Activated CD4-positive, CD25-positive, alpha-beta regulatory T cell treated with anti-CD3 and anti-CD28 coated beads, Interleukin-2, amount 50 U/mL, for 72 hours (primary cell): ENCODE measurements at places on chromosomes 3 and 15.

- no peak for DNase-seq
Observed at GRCh38 chr15:65762914-65763787, 28.9 kb downstream of the DENND4A start.

DNA sequence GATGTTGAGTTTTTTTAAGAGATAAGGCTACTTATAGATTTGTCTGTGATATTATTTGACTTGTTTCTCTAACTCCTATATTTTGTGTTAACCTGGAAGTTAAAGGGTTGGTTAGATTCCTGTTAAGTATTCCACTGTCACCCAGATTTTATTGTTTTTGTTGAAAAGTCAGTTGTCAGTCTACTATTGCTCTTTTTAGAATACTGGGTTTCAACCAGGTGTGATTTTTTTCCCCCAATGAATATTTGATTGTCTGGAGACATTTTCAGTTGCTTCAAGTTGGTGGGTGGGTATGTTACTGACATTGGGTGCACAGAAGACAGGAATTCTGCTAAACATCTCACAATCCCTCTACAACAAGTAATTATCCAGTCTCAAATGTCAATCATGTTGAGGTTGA, 43.8 kb upstream of the GPR149 start:
- DNase-seq = no peak

GRCh38 chr3:60657972-60658371, 593.3 kb downstream of the FHIT start:
- no peak for DNase-seq

DNA sequence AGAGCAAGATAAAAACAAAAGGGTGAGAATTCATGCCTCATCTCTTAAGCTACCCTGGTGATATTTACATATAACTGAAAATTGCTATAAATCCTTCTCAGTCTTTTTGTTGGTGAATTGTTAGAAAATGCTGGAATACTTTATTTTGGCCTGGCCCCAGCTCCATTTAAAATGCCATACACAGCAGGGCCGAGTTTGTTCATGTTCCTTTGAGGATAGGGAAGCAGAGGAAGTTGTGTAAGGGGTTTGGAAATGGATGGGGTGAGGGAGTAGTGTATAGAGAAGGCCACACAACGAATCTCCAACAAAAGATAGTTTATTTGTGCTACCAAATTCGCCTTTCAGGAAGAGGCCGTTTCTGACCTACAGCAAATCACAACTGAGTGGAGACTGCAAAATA, 78.6 kb upstream of the ADAMTS9 start:
- DNase-seq = no peak

DNA sequence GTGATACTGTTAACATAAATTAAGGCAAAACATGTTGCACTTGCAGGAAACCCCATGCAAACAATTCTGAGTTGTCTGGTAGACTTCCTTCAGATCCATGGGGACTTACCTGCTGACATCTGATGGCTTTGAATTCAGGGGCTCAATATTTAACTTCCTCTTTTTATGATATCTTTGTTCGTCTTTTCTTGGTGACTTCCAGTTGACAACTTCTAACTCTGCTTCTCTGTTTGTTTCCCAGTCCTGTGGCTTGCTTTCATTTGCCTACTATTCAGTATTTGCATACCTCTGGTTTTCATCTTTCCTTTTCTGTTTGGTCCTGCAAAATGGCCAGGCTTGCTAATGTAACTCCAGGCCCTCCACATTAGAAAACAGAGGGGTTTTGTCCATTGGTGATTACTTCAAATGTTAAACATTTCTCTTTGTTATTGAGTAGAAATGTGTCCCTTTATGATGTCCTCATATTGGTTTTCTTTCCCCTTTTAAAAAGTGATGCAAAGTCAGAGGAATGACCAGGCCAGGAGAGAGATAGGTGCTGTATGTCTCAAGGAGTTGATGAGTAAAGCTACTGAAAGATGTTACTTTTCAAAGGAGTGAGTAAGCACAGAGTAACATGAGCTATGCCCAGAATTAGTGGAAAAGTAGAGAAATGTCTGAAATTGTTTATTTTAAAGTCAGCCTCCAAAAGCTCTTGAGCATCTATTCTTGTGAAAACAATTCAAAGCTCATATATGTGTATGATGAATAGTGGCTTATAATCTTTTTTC, 335.9 kb downstream of the LPP start:
- DNase-seq = no peak

DNA sequence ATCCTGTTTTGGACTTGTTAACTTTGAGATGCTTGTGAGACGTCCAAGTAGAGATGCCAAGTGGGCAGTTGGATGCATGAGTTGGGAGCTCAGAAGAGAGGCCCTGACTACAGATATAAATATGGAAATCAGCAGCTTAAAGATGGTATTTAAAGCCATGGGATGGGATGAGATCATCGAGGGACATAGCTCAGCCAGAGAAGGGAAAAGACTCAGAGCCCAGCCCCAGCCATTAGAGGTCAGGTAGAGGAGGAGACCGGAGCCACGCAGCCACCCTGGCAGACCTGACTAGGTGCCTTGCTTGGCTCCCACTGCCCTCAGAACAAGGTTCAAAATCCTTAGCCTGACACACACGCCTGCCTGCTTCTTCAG, 31.1 kb downstream of the ATP2B2 start:
- no peak for DNase-seq

DNA sequence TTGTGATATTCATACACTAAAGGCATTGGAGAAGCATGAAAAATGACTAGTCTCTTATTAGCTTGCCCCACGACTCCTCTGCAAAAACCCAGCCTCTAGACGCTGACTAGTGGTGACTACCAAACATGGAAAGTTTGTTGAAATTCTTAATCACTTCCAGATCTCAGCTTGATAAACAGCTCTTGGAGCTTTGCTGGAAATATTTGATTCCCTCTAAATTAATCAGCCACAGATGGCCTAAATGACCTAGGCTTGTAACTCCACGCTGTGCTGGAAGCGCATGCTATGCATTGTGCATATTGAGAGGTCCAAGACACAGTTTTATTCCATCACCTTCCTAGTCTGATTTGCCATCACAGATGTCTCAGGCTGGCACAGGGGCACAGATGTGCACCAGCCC, 244.7 kb upstream of the ST8SIA2 start:
- no peak for DNase-seq

- DNase-seq = no peak
Observed at GRCh38 chr15:41161336-41161735, 45.3 kb upstream of the INO80 start.

GRCh38 chr3:190208196-190208595, 87.5 kb upstream of the P3H2 start:
- DNase-seq = no peak

DNA sequence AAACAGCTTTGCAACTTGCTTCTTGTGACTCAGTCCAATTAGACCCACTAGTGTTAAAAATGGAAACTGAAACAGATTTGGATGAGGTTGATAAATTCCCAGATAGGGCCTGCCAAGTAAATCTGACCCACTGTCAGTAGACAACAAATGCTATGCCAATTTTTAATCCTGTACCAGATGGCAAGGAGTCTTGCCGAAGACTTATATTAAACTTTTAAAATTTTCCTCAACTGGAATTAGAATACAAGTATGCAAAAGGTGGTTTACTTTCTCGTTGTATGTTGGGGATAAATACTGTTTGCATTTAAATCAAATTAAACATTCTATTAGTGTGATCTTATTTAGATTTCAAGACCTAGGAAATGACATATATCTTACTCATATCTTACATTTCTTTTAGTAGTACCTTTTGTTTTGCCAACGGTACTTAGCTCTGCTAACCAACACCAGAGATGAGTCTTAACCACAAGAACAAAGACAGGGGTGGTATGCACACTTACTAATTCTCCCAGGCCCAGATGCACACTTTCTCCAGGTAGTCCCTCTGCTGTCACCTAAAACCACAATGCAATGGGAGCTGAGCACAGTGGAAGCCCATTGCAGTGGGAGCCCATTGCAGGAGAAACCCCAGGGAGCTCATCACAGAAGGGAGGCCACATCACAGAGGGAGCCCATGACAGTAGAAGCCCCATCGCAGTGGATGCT, 77.8 kb downstream of the WWTR1 start:
- no peak for DNase-seq

- DNase-seq = no peak
Observed at GRCh38 chr15:81901319-81901718, 144.5 kb downstream of the MEX3B start.

- DNase-seq = no peak
Observed at GRCh38 chr15:87944691-87945090, 311.8 kb downstream of the NTRK3 start.

- no peak for DNase-seq
Observed at GRCh38 chr3:18099611-18100010, 325.5 kb downstream of the SATB1 start.

GRCh38 chr3:147372525-147373027, 33.8 kb downstream of the ZIC4 start:
- DNase-seq = no peak

DNA sequence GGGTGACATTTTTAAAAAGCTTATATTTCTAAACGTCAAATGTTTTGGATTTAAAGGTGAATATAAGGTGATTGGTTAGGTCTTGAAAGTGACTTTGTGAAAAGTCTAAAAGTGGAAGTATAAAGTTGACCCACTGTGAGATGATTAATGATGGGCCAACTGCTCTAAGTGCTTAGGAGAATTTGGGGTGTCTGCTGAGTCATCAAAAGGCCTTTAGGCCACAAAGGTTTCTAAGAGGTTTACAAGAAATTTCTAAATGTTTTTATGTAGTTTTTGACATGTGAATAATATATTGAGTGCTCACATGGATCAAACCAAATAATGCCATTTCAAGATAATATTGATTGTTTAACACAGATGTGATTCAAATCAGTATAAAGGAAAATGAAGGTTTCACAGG, 39.2 kb upstream of the SLC2A2 start:
- DNase-seq = no peak

DNA sequence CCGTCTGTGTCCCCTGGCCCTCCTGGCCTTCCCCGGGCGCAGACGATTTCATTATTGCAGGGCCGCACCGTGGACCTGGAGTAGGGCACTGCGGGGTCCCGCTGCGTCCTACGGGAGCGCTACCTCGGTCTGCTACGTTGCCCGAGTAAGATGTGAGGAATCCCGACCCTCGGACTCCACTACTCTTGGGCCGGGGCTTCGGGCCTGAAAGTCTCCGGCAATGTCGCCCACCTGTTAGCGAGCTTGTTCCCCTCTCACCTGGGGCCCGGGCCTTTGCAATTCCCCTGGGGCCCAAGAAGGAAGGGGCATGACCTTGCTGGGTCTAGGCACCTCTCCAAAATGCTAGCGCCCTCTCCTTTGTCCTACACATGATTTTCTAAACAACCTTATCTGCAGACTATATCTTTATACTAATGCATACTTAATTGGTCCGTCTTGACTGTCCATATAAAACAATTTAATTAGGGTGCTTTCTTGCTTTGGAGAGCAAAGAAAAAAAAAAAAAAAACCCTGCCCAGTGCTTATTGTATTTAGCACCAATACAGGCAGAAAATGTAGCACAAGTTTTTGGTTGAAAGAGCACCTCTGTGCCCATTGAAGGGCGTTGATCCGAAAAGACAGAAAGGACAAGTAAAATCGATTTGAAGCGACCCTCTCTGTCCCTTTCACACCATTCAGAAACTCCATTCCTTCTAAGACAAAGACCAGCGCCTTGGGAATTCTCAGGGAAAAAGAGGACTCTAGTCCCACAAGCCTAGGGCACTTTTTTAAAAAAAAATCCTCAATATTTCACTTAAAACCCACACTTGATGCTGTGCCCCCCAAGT, 7.0 kb upstream of the NR2F2 start:
- no peak for DNase-seq

- no peak for DNase-seq
Observed at GRCh38 chr15:82186161-82186560, 76.4 kb downstream of the EFL1 start.

GRCh38 chr3:177567833-177568232, 370.6 kb upstream of the TBL1XR1 start:
- DNase-seq = no peak

DNA sequence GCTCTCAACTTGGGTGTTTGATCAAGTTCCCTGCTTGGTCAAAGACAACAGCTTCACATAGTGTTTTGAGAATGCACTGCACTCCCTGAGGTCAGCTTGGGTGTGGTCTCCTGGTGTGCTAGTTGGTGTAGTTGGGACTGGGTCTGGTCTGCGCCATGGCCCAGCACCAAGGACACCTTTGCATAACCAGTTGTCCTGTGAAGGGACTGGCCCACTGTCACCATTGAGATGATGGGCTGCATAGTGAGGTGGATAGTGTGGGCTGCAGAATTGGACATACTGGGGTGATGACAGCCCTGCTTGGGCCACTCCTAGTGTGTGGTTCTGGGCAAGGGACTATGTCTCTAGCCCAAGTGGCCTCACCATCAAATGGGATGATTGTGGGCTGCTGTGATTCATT, 9.5 kb downstream of the RPSA start:
- no peak for DNase-seq

- DNase-seq = no peak
Observed at GRCh38 chr15:88255484-88256278, 858 bp downstream of the NTRK3 start.

- no peak for DNase-seq
Observed at GRCh38 chr3:189902230-189903186, 218.2 kb downstream of the P3H2 start.

GRCh38 chr15:93570527-93570926, 481.5 kb upstream of the RGMA start:
- DNase-seq = no peak

GRCh38 chr3:54062546-54062945, 59.8 kb upstream of the CACNA2D3 start:
- DNase-seq = no peak

GRCh38 chr15:67105065-67105951, 39.9 kb downstream of the SMAD3 start:
- DNase-seq = no peak

DNA sequence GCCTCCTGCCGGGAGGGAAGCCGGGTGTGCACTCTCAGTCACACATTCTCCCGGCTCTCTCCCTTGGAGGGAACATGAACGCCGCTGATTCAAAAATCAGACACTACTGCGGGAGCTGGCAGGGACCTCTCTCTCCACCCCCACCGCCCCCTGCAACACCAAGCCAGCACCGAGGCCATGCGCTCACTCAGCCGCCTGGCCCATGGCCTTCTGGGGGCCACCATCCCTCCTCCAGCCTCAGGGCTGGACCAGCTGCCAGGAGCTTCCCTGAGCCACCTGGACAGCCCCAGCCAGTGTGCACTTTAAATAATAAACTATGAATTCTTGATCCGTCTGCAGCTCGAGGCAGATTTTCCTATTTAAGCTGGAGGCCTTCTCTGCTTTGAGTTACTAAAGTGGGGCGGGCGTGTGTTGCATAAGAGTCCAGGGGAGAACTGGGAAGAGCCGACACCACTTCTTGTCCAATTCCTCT, 30.6 kb downstream of the ADAMTS17 start:
- no peak for DNase-seq

- no peak for DNase-seq
Observed at GRCh38 chr3:53350652-53351051, 3.3 kb upstream of the DCP1A start.
